HL-60 (cell line): ENCODE measurements at places on chromosomes 2 and 18.

- no peak for DNase-seq
Measured at GRCh38 chr2:233422050-233422639, 67.9 kb downstream of the DGKD start.

- DNase-seq, result peak; percentile 30
Measured at GRCh38 chr2:53994818-53995808, 24.3 kb upstream of the PSME4 start.

- no peak for DNase-seq
Measured at GRCh38 chr2:100876231-100876860, 56.4 kb downstream of the NPAS2 start.

GRCh38 chr2:140064243-140064642 is 1284.1 kb upstream of the NXPH2 start:
- no peak for DNase-seq

GRCh38 chr2:19507137-19507536 is 148.7 kb upstream of the OSR1 start:
- DNase-seq, result no peak

DNA sequence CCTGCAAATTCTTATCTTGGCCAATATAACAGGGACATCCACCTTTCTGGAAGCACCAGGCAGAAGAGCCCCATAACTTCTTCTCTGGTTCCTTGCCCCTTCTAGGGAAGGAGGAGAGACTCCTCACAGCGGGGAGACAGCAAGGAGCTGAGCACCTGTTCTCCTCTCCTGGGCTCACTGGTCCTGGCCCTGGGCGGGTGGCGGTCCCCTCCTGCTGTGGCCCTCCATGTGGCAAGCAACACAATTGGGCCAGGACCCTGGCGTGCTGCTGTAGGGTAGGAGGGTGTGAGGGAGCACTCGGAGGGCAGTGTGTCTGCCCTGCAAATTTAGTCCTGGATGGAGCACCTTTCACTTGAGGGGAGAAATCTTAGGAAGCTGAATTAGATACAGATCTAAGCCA is 6.9 kb downstream of the IL37 start:
- no peak for DNase-seq

- DNase-seq, result no peak
Measured at GRCh38 chr2:15658911-15659310, 67.2 kb downstream of the DDX1 start.

GRCh38 chr2:50624506-50624905 is 407.4 kb downstream of the NRXN1 start:
- DNase-seq, result no peak

GRCh38 chr2:206721256-206721920 is 3.2 kb upstream of the DYTN start:
- no peak for DNase-seq

- DNase-seq, result no peak
Measured at GRCh38 chr18:45957100-45957499, 10.0 kb downstream of the EPG5 start.

GRCh38 chr2:230472621-230473018 is 56.6 kb downstream of the SP100 start:
- no peak for DNase-seq

GRCh38 chr2:212032032-212032431 is 506.6 kb downstream of the ERBB4 start:
- no peak for DNase-seq

- DNase-seq, result no peak
Measured at GRCh38 chr18:43760010-43760409, 482.7 kb upstream of the SYT4 start.

GRCh38 chr2:217902379-217903141 is 100.2 kb downstream of the TNS1 start:
- DNase-seq, result peak; percentile 18

DNA sequence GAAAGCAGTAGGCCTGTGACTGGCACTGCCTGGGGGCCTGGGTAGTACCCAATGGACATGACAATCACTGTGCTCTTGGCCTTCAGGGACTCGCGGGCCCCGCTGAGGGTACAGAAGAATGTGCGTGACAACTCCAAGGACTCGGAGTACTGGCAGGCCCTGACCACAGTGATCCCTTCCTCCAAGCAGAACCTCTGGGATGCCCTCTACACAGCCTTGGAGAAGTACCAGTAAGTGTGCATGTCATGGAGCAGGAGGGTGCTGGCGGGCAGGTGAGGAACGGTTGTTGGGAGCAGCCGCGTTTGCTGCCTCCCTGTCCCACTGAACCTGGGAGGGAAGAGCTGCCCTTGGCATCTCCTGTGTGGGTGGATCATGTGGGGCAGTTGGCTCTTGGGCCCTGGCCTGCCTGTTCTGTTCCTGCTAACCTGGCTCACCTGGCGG is 23.3 kb downstream of the OTOF start:
- no peak for DNase-seq

DNA sequence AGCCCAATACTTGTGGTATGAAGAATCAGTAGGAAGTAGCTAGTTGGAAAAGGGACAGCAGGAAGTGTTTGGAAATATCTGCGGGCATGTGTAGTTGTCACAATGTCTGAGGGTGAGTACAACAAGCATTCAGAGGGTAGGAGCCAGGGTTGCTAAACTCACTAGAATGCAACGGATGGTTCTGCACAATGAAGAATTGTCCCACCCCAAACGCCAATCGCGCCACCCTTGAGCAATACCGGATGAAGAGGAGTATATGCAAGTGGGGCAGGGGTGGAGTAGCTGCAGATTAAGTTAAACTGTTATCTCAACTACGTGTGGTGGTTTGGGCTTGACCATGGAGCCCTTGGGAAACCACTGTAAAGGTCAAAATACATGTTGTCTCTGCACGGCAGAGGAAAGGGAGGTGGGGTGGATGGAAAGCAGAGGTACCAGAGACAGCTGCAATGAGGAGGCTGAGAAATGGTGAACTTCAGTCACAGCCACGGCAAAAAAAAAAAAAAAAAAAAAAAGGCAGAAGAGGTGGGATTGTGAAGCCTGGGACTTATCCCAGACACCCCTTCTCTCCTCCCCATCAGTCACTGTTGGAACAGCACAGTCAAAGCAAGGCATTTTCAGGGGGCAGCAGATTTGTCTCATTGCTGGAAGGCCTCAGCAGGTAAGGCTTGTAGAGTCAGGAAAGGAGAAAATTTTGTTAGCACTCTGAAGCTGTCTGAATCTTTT is 5.2 kb downstream of the CCL20 start:
- no peak for DNase-seq

- DNase-seq, result no peak
Measured at GRCh38 chr2:220915092-220915623, 656.9 kb downstream of the EPHA4 start.

DNA sequence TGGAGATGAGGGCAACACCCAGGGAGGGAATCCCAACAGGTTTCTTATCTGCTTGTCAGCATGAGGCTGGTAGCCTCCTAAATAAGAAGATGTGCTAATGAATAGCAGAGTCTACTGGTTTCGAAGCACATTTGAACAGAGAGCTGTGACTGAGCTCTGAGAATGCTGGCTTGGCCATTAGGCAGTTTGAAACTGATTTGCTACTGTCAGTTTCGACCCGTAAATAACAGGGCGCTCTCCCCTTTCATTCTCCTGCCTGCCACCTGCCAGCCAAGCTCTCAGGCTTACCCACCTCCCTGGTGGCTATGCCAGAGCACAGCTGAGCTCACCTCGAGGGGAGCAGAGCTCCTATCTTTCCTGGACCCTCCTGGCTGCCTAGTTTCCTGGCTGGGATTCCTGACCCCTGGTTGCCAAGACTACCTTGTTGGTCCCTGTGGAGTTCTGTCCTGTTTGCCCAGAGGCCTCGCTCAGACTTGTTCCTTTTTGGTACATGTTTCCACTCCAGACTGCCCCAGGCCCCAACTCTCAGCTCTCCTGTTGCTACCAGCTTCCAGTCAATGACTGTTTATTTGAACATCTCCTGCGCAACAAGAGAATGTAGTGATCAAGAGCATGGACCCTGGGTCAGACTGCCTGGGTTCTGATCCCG is 102.3 kb upstream of the ALPP start:
- DNase-seq, result no peak

DNA sequence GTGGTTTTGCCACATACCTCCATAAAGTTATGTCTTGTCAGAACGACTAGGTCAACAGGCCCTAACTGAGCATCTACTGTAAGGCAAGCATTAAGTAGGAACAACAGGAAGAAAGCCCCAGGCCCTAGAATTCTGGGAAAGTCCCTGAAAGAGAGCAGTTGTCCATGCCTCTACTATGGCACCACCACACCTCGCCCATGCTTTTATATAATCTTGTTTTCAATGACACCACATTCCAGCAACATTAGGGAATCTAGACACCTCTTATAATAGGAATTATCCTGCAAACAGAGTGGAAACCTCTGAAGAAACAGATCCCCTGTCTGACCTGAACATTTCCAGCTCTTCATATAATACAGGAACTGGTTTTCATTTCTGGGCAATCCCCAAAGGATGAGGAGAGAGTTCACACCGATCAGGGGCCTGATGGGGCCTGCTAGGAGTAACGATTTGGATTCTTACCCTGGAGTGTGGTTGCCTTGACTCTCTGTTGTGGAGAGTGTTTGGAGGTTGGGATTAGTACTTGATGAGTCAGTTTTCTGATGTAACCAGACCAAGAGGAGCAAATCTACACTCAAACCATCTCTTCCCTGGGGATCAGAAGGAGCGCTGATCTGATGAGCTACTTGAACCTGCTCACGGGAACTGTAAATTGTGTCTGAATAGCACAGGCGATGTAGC is 31.9 kb upstream of the CEP68 start:
- DNase-seq, result no peak

DNA sequence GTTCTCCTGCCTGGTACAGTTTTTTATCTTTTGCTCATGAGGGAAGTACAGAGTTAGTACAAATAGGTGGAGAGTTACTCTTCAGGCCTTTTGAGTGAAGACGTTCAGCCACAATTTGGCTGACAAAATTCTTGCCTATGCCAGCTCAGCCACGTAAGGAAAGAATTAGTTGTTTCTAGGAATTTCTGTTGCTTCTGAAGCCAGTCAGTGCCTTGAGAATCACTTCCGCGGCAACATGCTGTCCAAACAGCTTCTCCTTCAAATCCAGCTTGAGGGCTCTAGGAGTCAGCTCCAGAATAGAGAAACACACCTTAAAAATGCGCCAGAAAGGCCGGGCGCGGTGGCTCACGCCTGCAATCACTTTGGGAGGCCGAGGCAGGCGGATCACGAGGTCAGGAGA is 27.5 kb downstream of the M1AP start:
- DNase-seq, result no peak
